ENCODE measurements at places on chromosomes 4 and X.

GRCh38 chr4:164215113-164215741 lies 538.7 kb upstream of the SMIM31 start:
- DNase-seq = no peak

GRCh38 chr4:161178310-161178709 lies 985.5 kb downstream of the FSTL5 start:
- no peak for DNase-seq

GRCh38 chr4:122906859-122907305 lies 15.5 kb downstream of the NUDT6 start:
- no peak for DNase-seq

DNA sequence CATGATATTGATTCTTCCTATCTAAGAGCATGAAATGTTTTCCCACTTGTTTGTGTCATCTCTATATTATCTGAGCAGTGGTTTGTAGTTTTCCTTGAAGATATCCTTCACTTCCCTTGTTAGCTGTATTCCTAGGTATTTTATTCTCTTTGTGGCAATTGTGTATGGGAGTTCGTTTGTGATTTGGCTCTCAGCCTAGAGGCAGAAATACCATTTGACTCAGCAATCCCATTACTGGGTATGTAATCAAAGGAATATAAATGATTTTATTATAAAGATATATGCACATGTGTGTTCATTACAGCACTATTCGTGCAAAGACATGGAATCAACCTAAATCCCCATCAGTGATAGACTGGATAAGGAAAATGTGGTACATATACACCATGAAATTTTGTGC lies 172.7 kb upstream of the IL15 start:
- no peak for DNase-seq

- DNase-seq = no peak
Measured at GRCh38 chr4:41070516-41071281, 143.6 kb downstream of the APBB2 start.

DNA sequence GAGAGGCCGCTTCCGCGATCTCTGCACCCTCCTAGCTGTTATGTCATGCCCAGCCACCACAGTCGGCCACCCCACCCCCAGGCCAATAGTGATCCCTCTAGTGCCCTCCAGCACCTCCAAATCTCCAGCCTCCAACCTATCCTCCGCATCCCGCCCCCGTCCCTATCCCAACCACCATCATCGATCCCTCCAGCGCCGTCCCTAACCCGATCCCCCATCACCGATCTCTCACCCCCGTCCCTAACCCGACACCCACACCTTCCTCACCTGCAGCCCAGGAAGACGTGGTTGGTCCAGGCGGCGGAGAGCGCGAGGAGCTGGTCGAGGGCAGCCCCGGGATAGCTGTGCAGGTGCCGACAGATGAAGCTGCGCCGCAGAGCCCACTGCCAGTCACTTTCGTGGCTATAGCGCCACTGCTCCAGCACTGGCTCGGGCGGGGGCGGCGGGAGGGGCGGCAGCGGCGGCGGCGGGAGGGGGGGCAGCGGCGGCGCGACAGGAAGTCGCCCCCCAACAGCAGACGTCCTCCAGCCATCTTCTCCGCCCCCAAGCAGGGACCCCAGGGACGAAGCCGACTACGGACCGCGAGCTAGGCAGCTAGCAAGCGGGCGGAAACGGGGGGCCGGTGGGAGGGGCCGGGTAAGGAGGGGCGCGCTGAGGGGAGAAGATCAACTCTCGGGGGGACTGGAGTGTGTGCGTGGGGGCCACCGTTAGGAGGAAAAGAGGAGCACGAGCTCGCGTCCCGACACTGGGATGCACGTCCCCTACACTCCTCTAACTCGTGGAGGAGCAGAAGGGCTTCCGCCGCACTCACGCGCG lies 552 bp downstream of the NKRF start:
- peak; percentile 27 for DNase-seq

DNA sequence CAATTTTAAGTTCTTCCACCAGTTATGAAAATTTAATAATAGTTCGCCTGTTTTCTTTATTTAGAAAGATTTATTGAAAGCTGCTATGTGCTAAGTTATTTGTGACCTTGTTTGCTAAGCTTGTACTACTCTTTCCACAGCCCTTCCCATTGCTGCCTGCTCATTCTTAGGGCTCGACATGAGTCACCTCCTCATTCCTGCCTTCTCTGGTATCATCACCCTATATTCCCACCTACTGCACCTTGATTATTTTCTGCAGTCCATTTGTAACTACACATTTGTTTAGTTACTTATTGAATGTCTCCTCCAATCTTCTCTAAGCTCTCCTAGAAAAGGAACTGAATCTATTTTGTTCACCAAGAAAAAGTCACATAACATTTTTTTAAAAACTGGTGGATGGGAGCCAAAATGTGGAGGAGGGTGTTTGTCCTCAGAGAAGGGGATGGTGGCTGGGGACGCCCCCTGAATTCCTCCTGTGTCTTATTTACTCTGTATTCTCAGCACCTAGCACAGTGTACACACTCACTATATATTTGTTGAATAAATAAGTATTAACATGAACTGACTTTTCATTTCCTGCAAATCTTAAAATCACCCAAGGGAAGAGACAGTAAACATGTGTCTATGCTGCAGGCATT lies 3.7 kb upstream of the RAB9A start:
- DNase-seq = no peak

DNA sequence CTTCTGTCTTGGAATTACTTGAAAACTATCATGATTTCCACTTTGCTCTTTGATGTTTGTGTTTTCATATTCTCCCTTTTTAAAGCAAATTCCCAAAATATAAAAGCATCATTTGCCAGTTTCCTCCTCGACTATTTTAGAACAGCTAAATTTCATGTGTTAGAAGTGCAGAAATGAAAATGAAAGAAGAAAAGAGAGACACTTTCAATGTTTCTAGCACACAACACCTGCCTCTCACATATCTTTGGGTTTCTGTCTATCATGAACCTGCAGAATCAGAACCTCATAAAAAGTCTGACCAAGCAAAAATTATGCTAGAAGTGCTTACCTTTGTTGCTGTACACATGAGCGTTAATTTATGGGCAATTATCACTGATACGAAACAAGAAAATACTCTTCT lies 1.9 kb upstream of the NEUROG2 start:
- DNase-seq = no peak

GRCh38 chr4:15457406-15458201 lies 12.1 kb upstream of the CC2D2A start:
- DNase-seq = no peak

DNA sequence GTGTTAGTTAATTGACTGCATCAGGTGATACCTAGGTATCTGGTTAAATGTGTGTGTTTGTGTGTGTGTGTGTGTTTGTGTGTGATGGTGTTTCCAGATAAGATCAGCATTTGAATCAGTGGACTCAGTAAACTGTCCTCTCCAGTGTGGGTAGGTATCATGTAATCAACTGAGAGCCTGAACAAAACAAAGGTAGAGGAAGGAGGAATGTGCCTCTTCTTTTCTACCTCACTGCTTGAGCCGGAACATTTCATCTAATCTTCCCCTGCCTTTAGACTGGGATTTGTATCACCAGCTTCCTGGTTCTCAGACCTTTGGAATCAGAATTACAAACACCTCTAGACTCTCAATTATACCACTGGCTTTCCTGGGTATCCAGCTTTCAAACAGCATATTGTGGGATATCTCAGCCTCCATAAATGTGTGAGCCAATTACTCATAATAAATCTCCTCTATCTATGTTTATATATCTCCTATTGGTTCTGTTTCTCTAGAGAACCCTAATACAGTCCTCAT lies 120.5 kb downstream of the TBCK start:
- DNase-seq = no peak

DNA sequence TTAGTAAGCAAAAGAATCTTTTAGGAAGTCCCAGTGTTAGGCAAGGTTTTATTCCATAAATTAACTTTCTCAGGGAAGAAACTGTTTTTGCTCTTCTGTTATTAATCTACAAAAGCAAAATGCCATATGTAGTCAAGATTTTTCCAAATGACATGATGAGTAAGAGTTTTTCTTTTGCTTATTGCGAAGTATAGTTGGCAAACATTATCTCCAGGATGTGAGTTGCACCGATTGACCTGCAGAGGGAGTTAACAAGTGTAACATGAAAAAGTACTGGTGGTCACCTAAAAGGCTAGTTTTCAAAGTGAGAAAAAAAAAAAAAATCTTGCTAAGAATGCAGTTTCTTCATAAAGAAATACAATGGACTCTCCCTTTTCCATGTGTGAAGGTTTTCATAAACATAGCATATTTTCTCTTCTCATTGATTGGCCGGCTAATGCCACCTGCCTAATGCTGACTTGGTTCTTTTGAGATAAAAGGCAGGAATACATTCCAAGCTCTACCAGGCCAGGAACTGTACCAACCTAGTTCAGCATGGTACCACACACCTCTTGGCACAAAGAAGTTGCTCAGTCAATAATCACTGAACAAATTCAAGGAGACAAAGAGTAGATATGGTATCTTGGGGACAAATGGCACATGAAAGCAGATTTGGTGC lies 100.2 kb downstream of the LNX1 start:
- DNase-seq = no peak

- DNase-seq = no peak
Measured at GRCh38 chr4:185470501-185471195, 885 bp downstream of the CCDC110 start.

DNA sequence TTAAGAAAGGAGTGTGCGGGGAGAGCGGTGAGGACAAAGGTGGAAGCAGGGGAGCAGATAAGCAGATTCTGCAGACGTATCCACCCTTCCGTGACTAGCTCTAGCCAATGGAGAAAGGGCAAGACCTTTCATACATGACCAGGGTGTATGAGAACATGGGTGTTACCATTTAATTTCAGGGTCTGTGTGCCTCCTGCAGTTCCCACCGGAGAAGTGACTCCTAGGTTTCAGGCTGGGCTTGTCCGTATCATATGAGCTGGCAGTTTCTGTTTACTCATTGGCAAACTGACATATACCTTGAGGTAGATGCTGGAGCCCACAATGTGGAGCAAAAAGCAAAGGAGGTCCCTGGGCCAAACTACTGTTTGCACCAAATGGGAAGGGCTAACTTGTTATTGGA lies 6.8 kb downstream of the RBM47 start:
- DNase-seq = no peak

GRCh38 chrX:53441531-53442321 lies 7.6 kb upstream of the HSD17B10 start:
- peak; percentile 25 for DNase-seq

- no peak for DNase-seq
Measured at GRCh38 chr4:102823897-102824296, 3.5 kb downstream of the UBE2D3 start.

DNA sequence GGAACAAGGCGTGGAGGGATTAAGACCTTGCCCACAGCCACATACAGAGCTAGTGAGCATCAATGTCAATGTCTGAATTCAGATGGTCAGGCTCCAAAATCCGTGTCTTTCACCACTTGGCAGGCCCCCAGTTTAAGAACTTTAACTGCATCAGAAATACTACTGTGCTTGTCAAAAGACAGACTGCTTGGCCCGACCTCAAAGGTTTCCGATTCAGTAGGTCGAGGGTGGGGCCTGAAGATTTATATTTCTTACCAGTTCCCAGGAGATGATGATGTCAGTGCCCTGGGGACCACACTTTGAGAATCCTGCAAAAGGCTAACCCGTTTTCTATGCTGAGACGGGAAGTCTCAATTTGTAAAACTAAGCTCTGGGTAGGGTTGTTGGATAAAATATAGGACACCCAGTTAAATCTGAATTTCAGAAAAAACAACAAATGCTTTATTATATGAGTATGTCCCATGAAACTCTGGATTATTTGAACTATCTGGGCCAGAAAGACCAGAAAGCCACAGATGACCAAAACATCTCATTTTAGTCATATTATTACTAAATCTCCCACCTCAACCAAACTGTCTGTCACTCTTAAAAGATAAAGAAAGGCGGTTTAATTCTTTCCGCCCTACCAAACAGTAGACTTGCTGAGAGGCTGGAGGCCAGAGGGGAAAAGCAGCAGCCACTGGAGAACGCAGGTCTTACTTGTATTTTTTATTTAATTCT lies 42.7 kb downstream of the GATB start:
- no peak for DNase-seq

DNA sequence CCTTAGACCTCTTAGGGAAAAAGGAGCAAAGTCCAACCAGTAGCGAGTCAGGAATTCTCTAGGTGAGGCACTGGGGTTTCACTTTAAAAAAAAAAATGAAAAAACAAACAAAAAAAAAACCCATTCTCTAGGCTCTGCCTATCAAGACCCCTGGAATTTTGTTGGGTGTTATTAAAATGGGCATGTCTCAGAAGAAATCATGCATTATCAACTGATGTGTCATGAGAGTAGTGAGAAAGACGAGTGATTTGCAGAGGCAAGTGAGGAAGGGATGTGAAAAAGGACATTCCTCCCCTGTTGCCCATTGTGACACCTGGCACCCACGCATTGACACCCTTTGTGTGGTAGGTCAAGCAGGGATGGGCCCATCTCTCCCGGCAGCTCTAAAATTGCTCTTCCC lies 78.9 kb downstream of the AASDH start:
- no peak for DNase-seq

- DNase-seq = no peak
Measured at GRCh38 chr4:109072595-109072994, 229.9 kb downstream of the COL25A1 start.

DNA sequence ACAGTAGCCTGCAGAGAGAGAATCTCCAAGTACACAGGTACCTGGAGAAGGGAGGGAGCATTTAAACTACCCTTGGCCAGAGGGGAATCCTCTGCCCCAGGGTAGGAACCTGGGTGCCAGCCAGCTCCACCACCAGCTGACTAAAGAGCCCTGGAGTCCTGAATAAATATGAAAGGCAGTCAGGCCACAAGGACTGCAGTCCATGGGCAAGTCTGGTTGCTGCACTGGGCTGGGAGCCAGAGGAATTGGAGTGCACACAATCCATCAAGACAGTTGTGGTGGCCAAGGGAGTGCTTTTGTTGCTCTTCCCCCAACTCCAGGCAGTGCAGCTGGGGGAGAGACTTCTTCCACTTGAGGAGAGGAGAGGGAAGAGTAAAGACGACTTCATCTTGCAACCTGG lies 172.5 kb downstream of the HNRNPD start:
- no peak for DNase-seq

- DNase-seq = no peak
Measured at GRCh38 chrX:130896802-130897501, 6.1 kb downstream of the ENOX2 start.

GRCh38 chr4:108030332-108030731 lies 40.6 kb downstream of the HADH start:
- DNase-seq = peak; percentile 34

GRCh38 chr4:19832411-19832810 lies 419.3 kb upstream of the SLIT2 start:
- DNase-seq = no peak

GRCh38 chr4:139669890-139670289 lies 4.3 kb downstream of the MGST2 start:
- DNase-seq = no peak

- DNase-seq = no peak
Measured at GRCh38 chr4:138199568-138200235, 42.4 kb downstream of the SLC7A11 start.

Measured in activated CD8-positive, alpha-beta memory T cell treated with anti-CD3 and anti-CD28 coated beads for 1 hour (primary cell).